ENCODE measurements at places on chromosomes 4 and X.

- no peak for DNase-seq
Observed at GRCh38 chr4:71962622-71963264, 69.1 kb upstream of the NPFFR2 start.

- DNase-seq = no peak
Observed at GRCh38 chr4:80022282-80022681, 50.7 kb downstream of the ANTXR2 start.

DNA sequence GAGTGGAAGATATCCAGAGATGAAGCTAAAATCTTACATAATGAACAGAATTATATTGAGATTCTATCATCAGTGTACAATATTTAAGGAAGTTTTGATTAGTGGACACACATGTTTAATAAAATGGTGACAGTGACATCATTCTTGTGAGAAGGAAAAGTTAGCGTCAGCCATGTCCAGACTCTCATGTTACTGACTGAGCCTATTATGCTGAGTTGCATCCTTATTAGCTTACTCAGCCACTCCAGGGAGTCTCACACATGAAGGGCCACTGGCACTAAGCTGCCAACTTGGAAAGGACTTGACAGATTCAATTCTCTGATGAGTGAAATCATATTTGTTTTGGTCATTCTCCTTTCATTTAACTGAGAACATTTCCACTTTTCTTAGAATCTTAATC, 170.6 kb downstream of the BANK1 start:
- no peak for DNase-seq

- DNase-seq = no peak
Observed at GRCh38 chrX:16433021-16433420, 216.9 kb upstream of the S100G start.

GRCh38 chrX:153498453-153498852, 3.7 kb downstream of the BGN start:
- no peak for DNase-seq

DNA sequence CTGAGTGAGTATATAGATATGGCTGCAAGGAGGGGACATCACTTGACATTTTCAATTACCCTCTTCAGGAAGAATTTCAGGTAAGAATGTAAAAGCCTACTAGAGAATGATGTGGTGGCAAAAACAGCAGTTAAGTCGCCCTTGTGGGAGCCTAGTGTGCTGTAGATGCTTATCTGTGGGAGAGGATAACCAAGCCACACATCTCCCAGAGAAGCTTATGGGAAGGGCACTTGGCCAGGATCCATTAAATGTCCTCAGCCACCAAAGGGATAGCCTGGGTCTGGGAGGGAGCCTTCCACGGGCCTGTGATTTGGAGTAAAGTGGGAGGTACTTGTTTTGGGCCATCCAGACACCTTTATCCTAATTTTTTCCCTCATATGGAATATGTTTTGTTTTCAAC, 41.3 kb upstream of the BCLAF3 start:
- DNase-seq = no peak

DNA sequence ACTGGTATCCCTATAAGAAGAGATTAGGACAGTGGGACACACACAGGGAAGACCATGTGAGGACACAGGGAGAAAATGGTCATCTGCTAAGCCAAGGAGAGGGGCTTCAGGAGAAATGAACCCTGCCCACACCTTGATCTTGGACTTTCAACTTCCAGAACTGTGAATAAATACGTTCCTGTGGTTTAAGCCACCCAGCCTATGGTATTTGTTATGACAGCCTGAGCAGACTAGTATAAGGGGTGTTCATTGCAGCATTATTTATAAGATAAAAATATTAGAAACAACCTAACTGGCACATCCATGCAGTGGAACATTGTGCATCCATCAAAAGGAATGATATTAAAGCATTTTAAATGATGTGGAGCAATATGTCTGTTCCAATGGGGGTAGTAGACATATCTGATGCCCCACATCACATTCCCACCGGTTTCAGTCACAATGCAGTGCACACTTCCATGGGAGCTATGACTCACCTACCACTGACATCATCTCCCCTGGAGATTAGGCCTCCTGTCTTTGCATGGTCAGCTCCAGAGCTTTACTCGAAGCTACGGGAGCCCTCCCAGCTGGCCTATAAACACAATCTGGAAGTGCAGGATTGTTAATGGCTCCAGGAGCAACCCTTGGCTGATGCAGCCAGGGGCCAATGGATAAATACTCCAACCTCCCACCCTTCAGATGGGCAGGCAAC, 38.9 kb upstream of the MAMLD1 start:
- peak; percentile 80 for DNase-seq

- DNase-seq = no peak
Observed at GRCh38 chrX:118551426-118551825, 55.8 kb downstream of the DOCK11 start.

- no peak for DNase-seq
Observed at GRCh38 chrX:94252211-94252610, 578.2 kb downstream of the FAM133A start.

DNA sequence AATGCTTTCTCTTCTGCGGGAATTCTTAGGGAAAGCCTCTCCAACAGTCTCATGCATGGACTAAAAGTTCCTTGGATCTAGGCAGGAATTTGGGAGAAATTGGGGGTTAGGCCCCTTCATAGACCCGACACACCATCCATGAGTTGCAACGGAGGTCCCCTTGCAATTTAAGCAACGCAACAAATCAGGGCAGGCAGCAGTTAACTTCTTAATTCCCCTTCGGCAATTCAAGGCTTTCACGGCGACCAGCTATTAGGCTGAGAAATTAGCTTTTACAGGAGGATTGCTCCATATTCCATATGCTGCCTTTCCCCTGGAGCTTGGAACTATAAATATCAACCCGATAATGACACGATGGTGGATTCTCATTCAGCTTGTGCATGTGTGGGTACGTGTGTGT, 241.0 kb downstream of the SHOX start:
- DNase-seq = no peak

DNA sequence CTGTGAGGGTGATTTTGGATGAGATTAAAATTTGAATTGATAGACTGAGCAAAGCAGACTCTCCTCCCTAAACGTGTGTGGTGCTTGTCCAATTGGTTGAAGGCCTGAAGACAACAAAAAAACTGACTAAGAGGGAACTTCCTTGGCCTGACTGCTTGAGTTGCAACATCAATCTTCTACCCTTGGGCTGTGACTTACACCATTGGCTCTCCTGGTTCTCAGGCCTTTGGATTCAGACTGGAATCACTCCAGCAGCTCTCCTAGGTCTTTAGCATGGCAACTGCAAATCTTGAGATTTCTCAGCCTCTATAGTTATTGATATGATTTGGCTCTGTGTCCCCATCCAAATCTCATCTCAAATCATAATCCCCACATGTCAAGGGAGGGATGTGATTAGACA, 49.7 kb upstream of the IGFBP7 start:
- DNase-seq = no peak
